ENCODE measurements at places on chromosomes 7 and 10.

GRCh38 chr10:50917486-50917885 lies 32.1 kb upstream of the A1CF start:
- ATAC-seq: no peak

DNA sequence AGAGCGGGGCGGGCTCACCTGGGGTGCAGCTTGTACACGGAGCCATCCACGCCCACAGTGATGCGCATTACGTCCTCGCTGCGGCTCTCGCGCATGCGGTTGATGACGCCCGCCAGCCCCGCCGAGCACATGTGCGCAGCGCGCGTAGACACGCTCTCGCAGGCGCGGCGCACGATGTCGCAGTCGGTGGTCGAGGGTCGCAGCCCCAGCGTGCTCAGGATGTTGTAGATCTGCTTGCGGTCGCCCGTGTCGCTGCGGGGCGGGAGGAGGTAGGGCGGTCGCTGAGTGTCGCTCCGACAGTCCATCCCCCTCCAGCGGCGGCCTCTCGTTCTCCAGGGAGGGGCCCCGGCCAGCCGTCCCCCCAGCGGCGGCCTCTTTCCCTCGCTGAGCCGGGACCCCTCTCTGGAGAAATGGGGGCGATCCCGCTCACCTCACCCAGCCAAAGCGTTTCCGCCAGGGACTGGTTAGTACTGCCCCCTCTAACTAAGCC lies 4.4 kb upstream of the MYL7 start:
- ATAC-seq: peak; percentile 9

GRCh38 chr10:88954458-88955083 lies 2.0 kb upstream of the ACTA2 start:
- ATAC-seq: no peak

DNA sequence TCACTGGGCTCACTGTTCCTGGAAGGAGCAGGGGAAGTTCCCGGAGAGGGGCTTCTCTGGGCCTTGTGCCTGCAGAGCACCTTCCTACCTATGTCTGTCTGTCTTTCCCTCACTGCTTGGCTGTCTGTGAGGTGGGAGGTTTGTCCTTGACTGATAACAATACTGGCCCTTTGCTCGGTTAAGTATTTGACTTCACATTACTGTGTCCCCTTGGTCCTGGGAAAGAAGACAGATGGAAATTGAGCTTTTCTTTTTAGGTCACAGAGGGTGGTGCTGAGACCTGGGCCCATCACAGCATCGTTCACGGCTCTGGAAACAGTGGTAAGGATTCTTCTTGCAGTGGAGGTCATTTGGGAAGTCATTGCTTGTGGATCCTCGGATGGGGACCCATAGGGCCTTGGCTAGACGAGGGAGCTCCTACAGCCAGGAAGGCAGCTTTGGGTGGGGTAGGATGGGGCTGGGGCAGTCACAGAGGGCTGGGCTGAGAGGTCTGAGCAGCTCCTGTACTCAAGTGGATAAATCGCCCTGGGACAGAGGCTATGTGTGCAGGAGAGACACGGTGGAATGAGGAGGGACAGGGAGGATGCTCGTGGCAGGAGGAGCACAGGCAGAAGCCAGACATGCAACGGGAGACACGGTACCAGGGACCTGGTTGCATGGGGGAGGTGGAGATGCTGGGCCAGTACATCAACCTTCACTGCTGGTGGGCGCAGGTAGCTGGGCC lies 450.2 kb downstream of the PLXNA4 start:
- no peak for ATAC-seq

DNA sequence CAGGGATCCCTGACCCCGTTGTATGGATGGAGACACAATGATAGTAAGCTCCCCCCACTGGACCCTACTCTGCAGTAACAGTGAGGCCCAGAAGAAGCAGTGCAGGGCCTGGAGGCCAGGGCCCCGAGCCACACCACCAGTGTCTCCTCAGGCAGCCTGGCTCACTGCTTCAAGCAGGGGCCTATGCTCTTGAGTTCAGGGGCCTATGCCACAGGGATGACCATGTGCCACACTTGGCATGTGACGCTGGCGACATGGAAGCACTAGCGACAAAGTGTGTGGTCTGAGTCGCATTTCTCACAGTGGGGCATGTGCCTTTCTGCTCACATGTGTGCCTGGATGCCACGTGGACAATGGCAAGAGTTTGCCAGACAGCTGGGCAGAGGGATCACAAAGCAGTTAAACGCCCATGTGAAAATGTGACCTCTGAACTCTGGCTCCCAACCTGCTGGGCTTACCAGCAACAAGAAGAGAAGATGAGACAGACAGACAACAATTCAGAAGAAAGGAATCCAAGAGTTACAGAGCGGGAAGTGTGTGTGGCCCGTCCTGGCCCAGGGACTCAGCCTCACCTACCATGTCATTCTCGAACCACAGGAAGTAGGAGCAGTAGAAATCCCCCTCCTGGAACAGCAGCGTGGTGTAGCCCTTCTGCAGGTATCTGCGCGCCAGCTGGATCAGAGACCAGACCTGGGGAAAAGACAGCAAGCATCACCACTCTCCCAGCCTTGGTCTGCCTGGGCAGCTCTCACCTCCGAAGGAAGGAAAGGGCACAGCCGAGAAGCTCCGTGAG lies 4.7 kb upstream of the PYROXD2 start:
- ATAC-seq: no peak

DNA sequence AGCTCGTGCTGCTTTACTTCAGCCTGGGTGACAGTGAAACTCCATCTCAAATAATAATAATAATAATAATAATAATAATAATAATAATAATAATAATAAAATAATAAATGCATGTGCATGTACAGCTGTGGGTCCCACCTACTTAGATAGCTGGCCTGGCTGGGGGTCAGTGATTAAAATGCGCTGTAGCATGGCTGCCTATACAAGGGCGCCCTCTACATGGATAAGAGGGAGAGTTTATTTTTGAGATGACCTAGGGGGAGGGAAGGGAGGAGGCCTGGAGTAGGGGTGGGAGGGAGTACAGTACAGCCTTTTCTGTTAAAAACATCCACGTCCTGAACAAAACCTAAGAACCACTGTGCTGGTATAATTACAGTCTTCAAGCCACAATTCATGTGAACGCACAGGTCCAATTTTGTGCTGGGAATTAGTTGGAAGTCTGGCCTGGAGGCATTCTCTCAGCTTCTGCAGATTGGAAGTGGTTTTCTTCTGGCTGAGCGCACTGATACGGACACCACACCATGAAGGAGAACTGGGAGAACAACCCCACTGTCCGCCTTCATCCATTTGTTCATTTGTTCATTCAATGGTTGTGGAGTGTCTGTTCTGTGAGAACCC lies 146.5 kb downstream of the TMEM178B start:
- ATAC-seq: no peak

DNA sequence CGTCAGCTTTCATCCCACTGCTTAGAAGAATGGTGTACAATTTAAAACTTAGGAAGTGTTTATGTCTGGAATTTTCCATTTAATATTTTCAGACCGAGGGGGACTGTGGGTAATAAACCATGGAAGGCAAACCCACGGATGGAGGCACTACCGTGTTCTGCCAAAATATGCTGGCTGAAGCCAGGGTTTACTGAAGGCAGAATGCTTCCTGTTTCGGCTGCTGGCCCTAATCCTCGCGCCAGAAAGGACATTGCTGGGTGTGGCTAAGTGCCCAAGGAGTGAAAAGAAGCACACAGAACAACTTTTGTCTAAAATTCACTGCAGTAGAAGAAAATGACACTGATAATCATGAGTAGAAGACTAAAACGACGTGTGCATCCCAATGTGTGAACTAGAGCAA lies 32.3 kb downstream of the PITRM1 start:
- ATAC-seq: no peak

DNA sequence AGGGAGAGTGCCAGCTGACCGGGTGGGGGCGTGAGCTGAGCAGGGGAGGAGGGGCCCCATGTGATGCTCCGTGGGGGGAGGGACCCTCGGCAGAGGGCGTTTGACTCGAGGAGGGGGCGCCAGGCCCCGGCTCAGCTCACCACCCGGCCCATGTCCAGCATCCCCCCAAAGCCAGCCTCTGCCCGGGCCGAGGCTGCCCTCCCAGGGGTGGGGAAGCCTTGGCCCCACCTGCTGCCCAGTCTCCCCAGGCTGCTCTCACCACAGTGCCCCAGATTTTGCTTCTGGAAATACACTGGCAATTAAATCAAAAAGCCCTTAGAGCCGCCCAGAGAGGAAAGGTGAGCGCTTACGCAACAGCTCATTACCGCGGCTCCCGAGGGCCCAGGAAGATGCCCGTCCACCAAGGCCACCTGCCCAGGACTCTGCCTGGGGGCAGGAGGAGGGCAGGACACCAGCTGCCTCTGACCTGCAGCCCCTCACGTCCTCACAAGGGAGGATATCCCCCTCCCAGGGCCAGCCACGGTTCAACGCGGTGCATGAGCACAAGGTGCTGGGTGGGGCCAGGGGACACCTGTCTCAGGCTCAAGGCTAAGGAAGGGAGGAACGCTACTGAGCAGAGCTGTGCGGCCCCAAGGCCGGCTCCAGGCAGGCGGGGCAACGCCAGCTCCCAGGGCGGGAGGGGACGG lies 70.0 kb upstream of the INPP5A start:
- ATAC-seq: no peak

GRCh38 chr10:46293228-46293627 lies 6.4 kb downstream of the ANTXRL start:
- ATAC-seq: no peak

DNA sequence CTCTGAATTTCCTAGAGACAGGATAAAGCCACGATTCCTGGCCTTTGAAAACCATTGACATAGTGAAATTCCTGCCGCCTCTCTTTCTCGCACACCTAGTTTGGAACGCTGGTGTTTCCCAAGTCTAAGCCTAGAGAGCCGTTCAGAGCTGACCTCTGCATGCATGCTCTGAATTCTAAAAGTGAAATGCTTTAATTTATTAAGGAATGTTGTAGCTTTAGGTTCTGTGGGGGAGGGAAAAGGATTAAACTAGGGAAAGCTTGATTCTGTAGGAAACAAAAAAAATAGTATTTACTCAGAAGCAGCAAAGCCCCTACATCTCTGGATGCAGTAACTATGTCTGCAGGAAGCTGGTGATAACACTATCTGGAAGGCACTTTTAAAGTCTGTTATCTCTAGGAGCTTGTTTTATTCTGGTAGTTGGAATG lies 27.3 kb downstream of the PFKP start:
- no peak for ATAC-seq

GRCh38 chr10:13978533-13979115 lies 352.1 kb downstream of the FRMD4A start:
- no peak for ATAC-seq

GRCh38 chr7:119090851-119091250 lies 866.3 kb downstream of the ANKRD7 start:
- ATAC-seq: no peak

DNA sequence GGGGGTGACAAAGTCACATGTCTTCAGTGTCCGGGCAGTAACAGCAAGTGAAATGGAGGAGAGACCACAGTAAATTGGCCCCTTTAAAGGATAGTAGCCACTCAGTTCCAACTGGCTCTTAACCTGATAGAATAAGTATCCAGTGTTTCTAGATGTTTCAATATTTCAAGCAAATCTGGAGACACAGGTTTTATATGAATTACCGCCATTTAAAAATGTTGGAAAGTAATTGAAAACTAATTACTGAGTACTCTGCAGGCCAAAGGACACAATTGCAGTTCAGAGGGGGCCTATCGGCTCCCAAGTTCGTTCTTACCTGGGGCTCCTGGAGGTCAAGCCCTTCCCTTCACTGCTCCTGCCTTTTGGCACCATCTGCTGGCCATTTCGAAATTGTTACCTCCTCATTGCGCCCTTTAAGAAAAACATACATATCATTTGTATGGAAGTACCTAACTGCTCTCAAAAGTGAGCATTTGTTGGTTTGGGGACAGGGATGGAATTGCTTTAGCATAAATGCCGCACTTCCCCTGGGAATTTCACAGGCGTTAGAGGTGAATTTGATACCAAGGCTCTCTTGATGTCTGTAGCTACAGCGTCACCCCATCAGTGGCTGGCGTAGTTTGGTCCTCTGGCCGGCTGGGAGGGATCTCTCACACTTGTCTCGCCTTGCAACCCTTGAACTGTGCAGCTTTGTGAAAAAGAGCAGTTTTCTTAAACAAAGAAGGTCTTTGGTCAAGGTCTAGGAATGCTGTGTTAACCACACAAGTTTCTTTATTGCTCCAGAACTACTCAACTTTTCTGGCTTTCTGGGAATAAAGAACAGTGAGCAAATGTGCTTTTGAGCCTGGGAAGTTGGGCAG lies 220.0 kb downstream of the ARHGAP21 start:
- no peak for ATAC-seq

DNA sequence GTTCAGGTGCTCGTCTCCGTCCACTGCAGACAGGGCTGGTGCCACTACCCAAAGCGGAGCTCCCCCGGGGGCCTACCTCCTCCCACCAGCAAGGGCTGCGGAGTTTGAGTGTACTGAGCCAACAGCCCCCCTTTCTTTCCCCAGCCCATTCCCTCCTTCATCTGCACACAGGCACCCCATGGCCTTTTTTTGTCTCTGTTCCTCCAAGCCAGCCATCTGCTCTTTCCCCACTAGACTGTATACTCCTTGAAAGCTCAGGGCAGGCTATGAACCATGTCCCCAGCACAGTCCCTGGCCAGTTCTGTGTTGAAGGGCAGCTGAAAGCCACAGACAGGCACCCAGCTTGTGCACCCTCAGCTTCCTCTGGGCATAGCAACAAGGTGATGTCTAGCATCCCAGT lies 99.4 kb downstream of the ZMIZ1 start:
- no peak for ATAC-seq

- no peak for ATAC-seq
These were observed 26.3 kb downstream of the CRCP start for GRCh38 chr7:66140924-66141323.

GRCh38 chr10:27805180-27805579 lies 59.6 kb upstream of the MKX start:
- ATAC-seq: no peak

Data from stimulated activated memory B cell treated with anti-CD40 and anti-IgM and Interleukin-4, amounts not matched to agents 10 μg/mL and 1 μg/mL and 100 μg/mL, for 72 hours (primary cell).